NCI-H82 (cell line): ENCODE measurements at places on chromosomes 4 and X.

GRCh38 chr4:77703666-77704065, 98.0 kb downstream of the CXCL13 start:
- DNase-seq = no peak

DNA sequence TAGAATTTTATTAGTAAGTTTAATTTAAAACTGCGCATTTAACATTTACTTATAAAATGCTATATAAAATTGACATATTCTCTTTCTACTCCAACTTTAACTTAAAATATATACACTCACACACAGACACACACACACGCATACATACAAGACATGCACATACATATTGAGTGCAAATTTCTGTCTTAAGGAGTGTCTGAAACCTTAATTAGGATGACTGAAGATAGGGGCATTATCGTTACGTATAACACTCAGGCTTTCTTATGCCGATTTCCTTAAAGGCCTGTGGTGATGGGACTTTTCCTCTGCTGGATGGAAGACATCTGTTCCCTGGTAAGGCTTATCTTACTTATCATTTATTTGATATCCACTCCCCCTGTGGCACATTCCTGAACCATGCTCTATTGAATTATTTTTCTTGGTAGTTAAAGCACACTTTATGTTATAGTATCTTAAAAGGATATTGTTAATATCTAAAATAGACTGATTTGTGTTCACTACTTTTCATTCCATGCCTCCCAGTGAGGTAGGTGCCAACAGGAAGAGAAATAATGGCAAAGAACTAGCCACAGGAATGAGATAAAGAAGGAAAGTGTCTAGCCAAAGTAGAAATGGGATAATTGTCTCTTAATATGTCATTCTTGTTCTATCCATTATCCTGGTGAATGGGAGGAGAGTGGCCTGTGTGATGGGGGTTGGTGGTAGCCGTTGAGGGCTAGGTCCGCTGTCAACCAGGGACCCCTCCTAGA, 92.9 kb upstream of the GPRIN3 start:
- peak; percentile 55 for DNase-seq

- DNase-seq = no peak
Measured at GRCh38 chr4:146294776-146295175, 80.4 kb downstream of the REELD1 start.

DNA sequence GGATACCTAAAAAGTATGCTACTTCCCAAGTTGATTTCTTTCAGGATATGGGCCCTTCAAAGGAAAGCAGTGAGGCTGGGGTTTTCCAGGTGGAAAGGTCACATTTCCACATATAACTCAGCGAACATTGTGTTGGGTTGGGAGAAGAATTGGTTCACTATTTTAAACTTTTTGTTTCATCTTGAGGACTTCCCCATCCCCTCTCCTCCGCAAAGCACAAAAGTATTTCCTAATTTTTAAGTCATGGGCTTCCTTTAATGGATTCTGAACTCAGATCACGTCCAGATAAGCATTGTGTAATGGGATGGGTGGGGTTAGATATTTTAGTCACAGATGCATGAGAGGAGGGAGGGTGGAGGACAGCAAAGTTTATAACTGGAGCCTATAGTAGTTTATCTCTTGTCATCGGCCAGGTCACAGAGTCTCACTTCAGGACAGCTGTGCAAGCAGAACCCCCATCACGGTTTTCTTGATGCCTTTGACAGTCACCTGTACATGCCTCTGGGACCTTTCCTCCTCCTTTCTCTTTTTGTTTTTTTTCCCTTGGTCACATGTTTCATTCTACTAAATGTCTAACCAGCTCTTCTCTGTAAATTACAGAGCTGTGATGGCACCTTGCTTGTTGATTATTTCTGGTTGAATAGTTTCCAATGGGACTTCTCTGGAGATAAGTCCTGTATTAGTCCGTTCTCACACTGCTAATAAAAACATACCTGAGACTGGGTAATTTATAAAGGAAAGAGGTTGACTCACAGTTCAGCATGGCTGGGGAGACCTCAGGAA, 115.4 kb downstream of the PTTG2 start:
- no peak for DNase-seq
